Activated naive CD4-positive, alpha-beta T cell treated with anti-CD3 and anti-CD28 coated beads for 36 hours (primary cell): ENCODE measurements at places on chromosomes 1 and 21. TPM values are rescaled to one million over a fixed set of nuclear protein-coding genes. Genes with fewer than 3 reads are reported as not detected.

GRCh38 chr1:78334952-78335351 lies 155.8 kb upstream of the PTGFR start:
- no peak for DNase-seq

DNA sequence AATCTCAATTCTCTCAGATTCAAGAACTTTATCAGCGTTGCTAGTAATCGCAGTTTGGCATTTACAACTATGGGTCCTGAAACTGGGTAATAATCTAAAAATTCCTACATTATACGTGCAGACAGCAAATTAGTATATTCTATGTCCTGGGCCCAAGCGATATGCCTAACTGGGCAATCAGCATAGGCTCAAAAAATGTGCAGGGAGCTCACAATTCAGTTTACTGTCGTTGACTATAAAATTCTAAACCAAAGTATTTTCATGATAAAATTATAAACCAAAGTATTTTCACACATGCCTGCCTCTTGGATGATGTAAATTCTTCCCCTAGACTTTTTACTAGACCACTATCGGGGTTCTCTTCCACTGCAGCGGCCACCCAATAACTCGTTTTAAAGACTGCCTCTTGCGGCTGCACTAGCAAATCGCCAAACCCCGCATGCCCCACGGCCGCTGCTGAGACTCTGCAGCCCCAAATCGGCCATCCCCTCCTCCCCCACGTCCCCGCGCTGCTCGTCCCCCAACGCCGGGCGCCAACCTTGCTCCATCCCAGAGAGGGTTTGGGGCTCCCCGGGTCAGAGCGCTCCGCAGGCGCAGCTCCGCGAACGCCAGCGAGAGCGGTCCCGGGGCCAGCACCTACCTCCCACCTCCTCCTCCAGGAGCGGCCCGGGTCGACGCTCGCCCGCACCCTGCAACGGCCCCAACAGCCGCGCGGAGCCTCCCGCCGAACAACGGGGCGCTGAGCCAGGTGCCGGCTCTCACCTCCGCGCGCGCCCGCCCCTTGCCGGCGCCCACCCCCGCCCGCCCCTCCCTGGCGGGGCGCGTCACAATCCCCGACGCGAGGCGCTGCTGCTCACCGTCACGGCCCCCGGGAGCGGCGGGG lies 506 bp downstream of the SSX2IP start:
- DNase-seq = peak; percentile 44

- no peak for DNase-seq
These were observed 147.8 kb upstream of the MAP1LC3C start for GRCh38 chr1:242146652-242147051.

Gene SPRR4
- total RNA-seq = not detected

- DNase-seq = no peak
These were observed at the start of gene FMO2 for GRCh38 chr1:171185091-171185490. TSS of gene FMO2 (plus strand) at chr1:171185300. CDS start at chr1:171185714, 414 bp downstream.

GRCh38 chr1:15949453-15950245 lies 26.3 kb downstream of the ZBTB17 start:
- DNase-seq = peak; percentile 80

GRCh38 chr1:51345300-51345687 lies 14.9 kb upstream of the TTC39A start:
- DNase-seq = no peak

- DNase-seq = peak; percentile 79
These were observed 53.0 kb upstream of the DESI2 start for GRCh38 chr1:244599937-244600350.

DNA sequence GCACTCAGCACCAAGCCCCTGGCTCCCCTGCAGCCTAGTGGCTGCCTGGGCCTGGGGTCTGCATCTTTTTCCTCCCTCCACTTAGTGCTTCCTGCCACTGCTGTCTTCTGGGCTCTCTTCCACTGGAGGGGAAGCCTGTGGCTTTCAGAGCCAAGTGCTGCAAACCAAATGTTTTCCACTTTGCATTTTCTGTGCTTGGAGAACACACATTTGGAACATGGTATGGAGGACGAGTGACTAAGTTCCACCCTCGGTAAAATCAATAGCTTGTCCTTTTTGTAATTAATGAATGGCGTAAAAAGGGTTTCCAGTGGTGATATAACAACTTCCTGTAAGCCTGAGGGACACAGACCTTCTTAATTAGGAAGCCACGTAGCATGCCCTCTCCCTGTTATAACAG lies 10.1 kb upstream of the GPR153 start:
- DNase-seq = no peak

- no peak for DNase-seq
These were observed 52.5 kb downstream of the LRRC8D start for GRCh38 chr1:89873288-89873687.

Gene RPS6KC1
- total RNA-seq = 5.4 TPM

Gene CHODL
- not detected for total RNA-seq

DNA sequence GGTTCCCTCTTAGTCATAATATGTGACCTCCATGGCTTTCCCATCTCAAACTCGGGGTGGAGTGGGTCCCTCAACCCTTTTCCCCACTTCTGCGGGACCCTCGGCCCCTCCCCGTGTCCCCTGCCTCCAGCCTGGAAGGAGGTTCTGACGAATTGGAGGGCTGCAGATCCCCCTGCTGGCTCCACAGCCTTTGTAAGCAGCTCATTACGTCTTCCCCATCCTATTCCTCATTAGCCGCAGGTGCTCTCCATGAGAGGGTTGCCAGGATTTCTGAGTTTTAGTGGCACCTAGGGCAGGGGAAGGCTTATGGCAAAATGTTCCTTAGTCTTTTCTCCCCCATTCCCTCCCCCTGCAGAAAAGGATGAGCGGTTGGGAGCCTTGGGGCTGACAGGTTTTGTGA lies 8.3 kb downstream of the ACTL8 start:
- no peak for DNase-seq

- peak; percentile 61 for DNase-seq
These were observed 16.0 kb upstream of the EPS15 start for GRCh38 chr1:51535006-51535592.

Gene TEX38
- total RNA-seq = not detected

- DNase-seq = no peak
These were observed 61.5 kb downstream of the ARHGEF16 start for GRCh38 chr1:3515774-3516480.

Gene ZNF695
- 0.86 TPM for total RNA-seq

- DNase-seq = no peak
These were observed 84.5 kb downstream of the RPS6KC1 start for GRCh38 chr1:213135572-213135971.

Gene OR14I1
- total RNA-seq = not detected

DNA sequence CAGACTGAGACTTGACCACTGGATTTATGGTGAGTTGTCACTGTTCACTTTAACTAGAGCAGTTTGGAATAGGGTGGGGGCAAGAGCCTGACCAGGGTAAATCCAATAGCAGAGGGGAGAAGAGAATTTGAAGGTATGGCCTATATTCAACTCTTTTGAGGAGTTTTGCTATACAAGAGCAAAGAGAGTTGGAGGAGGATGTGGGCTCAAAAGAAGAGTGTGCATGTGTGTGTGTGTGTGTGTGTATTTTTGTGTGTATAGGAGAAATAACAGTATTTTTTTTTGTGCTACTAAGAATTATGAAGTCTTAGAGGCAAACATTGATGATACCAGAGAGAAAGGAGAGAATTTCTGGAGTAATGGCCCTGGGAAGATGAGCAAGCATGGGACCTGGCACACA lies 164.8 kb upstream of the JUN start:
- DNase-seq = no peak

Gene NBPF20
- 1.4 TPM for total RNA-seq

- DNase-seq = no peak
These were observed 1046.7 kb upstream of the B3GALT2 start for GRCh38 chr1:194233069-194233468.

- no peak for DNase-seq
These were observed 50.0 kb upstream of the ZNF648 start for GRCh38 chr1:182111496-182111895.

DNA sequence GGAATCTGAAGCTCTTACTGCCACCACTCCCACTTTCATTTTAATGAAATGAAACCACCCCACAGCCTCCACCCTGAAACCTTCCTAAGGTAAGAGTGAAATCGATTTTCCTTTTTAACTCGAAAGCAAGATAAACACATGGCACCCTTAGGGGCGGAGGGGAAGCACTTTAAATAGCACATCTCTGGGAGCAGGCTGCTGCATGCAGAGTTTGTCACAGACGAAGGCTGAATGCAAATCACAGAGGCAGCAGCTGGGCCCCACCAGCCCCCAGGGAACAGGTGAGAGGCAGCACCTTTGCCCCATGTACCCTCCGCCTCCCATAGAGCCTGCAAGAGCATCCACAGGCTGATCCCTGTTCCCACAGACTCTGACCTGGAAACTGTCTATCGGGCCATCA lies 60.0 kb upstream of the GRIK3 start:
- DNase-seq = no peak

DNA sequence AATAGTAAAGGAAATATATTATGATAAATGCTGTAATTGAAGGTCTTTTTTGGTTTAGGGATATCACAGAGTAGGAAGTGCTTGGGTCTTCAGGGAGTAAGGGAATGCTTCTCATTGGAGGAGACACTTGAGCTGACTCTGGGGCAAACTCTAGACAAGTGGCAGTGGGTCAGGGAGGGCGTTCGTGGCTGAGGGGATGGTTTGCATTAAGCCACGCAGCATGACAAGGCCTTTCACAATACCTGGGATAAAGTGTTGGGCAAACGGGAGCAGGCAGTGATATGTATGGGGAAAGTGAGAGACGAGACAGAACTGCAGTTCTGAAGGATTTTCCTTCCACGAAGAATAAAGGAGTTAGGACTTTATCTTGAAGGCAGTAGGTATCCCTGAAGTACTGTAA lies 109.0 kb downstream of the PATJ start:
- no peak for DNase-seq

Gene RHBG
- total RNA-seq = not detected

- DNase-seq = peak; percentile 69
These were observed 32.9 kb upstream of the ATP2B4 start for GRCh38 chr1:203593723-203594122.

GRCh38 chr1:44651069-44651468 lies 23.2 kb downstream of the TMEM53 start:
- no peak for DNase-seq

DNA sequence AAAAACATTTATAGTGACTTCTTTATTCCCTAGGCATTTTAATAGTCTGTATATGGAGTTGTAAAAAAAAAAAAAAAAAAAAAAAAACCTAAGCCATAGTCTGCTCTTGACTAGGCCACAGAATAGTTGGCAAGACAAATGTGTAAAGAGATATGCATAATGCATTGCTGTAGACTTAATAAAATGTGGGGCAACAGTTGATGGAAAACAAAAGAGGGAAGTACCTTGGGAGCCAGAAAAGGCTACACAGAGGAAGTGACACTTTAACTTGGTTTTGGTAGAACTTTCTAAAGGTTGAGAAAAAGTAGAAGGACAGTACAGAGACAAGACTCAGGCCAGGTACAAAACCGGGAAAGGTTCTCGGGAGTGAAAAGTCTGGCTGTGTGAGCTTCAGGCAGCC lies 802.9 kb upstream of the ADAMTS5 start:
- no peak for DNase-seq

DNA sequence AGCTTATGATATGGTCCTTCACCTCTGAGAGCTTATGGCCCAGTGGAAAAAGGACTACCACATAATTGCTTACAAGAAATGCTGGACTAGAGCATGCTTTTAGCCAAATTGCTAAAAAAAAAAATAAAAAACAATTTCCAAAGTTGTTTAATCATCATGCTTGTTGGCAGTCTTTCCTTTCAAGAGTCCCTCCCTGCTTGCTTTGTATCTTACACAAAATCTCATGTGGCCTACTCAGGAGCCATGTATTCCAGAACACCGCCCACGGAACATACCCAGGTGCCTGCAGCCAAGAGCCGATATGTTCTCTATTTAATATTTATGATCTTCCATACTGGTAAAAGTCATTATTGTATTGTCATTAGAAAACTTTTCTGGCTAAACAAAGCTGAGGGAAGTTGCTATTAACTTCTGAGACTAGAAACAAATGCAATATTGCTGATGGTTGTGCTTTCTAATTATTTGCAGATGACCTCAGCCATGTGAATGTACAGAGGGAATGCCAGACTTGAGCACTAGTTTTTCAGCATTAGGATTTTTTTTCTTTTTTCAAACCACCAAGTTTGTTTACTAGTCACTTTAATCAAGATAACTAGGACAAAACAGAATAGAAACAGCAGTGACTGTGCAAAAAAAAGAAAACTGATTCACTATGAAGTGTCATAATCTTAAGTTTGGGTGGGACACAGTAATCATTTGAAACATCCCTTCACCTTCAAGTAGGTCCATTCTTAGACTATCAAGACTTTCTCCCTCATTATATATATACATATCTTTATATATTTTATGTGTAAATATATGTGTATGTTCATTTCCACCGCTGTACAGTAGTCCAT lies 129.3 kb upstream of the GORAB start:
- no peak for DNase-seq

Gene ALG6
- 13.5 TPM for total RNA-seq

Gene NEK2
- 62.3 TPM for total RNA-seq

Gene LRRC39
- 0.22 TPM for total RNA-seq
